ENCODE measurements at places on chromosomes 1 and 21.
A peak's percentile ranks its signal among the peaks of the same experiment; 100 is the strongest.

DNA sequence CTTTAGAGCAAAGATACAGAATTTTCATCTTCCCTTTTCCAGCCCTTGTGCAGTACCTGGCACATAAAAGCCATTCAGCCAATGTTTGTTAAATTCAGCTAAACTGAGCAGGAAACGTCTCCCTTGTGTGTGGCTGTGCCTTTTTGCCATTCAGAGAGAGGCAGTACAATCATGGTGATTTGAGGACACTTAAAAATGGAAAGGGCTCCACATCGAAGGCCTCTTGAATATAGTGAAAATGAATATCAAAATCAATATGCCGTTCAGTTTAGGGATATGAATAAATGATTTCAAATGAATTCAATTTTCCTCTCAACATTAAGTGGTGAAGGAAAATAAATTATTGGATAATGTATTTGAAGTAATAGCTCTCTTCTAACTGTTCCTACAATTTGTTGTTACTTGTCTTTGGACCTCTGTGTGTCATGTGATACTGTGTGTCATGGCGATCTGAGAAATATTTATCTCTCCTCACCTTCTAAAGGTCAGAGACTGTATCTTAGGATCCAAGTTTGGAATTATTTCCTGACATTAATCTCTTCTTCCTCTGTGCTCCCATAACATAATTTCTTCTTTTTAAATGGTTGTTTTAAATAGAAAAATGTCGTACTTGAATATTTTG, 355.6 kb upstream of the ST6GALNAC5 start:
- no peak for DNase-seq

GRCh38 chr1:180230791-180231505, 884 bp downstream of the LHX4 start:
- no peak for DNase-seq

DNA sequence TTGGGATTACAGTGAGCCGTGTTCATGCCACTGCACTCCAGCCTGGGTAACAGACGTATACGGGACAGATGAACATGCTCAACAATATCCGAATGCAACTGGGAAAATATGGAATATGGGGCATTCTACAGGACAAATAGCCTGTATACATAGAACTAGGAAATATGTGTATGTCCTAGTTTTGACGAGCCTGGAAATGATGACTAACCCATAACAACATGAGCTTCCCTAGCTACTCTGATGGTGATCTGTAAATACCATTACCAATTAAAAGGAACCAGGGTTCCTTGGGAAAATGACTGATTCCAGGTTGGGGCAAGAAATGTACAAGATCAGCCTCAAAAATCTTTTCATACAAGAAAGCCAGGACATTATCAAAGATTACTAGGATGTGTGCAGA, 42.8 kb upstream of the ARTN start:
- DNase-seq: no peak

GRCh38 chr1:29991025-29991424, 732.4 kb downstream of the MATN1 start:
- no peak for DNase-seq

GRCh38 chr1:69290291-69290690, 277.4 kb upstream of the LRRC7 start:
- DNase-seq: no peak

DNA sequence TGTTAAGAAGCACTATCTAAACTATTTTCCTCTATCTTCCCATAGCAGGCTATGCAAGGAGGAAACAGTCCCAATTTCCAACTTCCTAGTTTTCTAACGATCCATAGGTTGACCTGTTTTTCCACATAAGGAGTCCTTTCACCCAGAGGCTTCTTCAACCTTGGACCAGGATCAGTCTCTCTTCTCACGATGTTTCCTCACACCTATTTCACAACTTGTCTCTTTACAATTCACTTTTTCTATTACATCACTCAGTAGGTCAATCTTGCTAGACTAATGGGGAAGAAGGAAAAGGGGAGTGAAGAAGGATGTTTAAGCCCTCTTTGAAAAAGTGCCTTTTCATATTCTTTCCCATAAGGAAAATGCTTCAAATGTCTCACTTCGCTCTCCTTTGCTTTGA, 15.9 kb downstream of the PALMD start:
- DNase-seq: no peak

DNA sequence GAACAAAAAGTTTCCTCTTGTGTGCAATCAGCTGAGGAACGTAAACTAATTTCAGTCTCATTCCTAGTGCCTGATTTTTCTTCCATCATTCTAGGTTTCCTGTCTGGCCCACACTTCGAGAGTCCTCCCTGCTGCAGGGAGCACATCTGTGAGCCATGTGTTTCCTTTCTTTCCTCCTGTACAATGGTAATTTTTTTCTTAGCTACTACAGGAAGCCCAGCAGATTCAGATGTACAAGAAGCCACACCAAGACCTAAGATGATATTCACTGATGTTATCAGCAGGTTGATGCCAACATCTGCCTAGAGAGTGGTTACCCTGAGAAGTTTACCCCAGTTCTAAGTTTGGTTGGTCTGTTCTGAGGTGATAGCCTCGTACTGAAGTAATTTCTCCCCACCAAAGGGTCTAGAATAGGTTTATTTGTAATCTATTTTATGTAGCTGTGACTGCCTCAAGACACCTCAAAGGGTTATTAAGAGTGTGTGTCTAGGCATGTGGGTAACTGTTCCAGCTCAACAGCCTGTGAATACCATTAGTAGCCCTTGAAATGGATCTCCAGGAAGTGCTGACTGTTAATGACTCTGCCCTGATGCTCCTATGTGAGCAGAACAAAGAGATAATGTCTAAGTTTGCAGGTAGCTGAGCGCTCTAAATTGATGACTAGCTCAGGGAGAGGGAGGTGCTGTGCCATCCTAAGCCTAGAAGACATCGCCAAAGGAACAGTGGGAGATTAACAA, 31.7 kb upstream of the CLDN14 start:
- DNase-seq: no peak

- DNase-seq: no peak
Measured at GRCh38 chr1:163069142-163069541, at the start of gene RGS4. TSS of gene RGS4 (plus strand) at chr1:163069361. CDS start at chr1:163069485, 124 bp downstream.

GRCh38 chr1:59669752-59670312, 144.9 kb upstream of the HOOK1 start:
- no peak for DNase-seq

- no peak for DNase-seq
Measured at GRCh38 chr1:209584231-209584672, 738 bp downstream of the CAMK1G start.

DNA sequence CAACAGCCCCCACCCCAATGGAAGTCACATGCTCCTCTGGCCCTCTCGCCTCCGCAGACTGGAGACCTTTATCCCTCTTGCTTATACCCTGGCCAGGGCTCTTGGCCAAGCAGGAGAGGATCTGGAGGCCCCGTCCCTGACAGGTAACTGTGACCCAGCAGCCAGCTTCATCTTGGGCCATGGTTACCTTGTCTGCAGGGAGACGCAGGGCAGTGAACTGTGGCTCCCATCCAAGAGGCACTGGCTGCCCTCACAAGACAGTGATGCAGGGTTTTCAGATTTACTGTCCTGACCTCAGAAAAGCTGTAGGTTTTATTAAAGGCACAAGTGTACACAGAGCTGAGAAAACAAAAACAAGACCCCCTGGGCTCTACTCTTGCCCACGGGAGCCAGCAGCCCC, 96.7 kb upstream of the KLHDC7A start:
- no peak for DNase-seq

GRCh38 chr1:31702836-31703404, 897 bp downstream of the COL16A1 start:
- no peak for DNase-seq

DNA sequence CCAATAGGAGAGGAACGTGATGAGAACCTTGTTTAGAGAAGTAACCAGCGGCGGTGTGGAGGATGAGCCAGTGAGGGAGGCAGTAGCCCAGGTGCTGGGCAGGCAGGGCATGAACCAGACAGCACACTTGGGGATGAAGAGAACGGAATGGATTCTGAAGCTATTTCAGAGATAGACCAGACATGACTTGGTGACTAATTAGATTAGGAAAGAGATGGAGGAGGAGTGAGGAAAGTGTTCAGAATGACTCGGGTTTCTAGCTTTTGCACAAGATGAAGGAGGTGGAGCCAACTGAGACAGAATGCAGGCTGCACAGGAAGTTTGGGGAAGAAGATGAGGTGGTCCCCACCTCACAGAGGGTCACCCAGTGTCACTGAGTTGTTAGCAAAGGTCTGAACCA, 5.1 kb downstream of the PEF1 start:
- no peak for DNase-seq

DNA sequence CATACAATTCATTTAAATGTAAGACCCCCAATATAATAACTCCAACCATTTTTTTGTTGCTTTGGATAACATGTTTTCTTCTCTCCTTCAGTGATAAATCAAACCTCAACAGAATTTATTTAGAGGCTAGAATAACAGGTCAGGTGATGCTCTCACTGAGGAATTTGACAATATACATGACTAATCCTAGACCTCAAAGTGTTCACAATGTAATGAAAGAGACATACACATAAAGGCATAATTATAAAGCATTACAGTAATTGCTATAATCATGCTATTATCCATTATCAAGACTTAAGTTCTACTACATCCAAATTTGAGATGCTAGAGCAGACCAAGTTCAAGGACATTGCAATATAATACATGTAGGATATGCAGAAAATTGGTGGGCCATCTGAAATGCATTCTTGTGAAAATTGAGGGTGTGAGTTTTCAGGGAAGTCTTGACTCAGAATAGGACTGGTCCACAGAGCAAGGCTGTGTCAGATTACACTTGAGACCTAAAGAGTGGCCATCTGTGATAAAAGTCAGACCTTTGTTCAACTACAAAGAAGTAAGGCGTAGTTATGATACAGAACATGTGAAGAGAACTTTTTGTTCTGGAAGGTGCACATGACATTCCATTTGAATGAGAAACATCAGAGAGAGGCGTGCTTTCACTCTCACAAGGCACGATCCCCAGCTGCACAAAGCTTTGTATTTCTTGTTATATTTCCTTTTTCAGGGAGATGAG, 45.5 kb downstream of the UTP25 start:
- no peak for DNase-seq

GRCh38 chr1:71417421-71417820, 336.6 kb upstream of the ZRANB2 start:
- DNase-seq: no peak

DNA sequence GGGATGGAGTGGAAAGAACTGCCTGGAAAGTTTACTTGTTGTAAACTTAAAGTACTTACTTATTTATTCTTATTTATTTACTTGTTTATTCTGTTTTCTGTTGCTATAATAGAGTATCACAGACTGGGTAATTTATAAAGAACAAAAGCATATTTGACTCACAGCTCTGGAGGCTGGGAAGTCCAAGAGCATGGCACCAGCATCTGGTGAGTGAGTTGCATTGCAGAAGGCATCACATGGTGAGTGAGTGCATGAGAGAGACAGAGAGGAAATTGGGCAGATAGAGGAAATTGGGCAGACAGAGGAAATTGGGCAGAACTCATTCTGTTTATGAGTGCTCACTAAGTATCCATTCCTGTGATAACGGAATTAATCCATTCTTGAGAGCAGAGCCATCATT, 11.6 kb upstream of the RGSL1 start:
- no peak for DNase-seq

DNA sequence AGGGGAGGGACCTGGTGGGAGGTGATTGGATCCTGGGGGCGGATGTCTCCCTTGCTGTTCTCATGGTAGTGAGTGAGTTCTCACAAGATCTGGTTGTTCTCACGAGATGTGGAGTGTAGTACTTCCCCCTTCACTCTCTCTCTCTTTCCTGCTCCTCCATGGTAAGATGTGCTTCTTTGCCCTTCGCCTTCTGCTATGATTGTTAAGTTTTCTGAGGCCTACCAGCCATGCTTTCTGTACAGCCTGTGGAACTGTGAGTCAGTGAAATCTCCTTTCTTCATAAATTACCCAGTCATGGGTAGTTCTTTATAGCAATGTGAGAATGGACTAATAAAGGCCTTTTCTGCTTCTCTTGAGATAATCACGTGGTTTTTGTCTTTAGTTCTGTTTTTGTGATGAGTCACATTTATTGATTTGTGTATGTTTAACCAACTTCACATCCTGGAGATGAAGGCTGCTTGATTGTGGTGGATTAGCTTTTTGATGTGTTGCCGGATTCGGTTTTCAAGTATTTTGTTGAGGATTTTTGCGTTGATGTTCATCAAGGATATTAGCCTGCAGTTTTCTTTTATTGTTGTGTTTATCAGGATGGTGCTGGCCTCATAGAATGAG, 45.5 kb downstream of the RABGAP1L start:
- DNase-seq: no peak

- peak; percentile 91 for DNase-seq
Measured at GRCh38 chr1:167273027-167273800, 52.5 kb downstream of the POU2F1 start.

- DNase-seq: no peak
Measured at GRCh38 chr1:143672983-143673382, 298.8 kb downstream of the FAM72C start.

DNA sequence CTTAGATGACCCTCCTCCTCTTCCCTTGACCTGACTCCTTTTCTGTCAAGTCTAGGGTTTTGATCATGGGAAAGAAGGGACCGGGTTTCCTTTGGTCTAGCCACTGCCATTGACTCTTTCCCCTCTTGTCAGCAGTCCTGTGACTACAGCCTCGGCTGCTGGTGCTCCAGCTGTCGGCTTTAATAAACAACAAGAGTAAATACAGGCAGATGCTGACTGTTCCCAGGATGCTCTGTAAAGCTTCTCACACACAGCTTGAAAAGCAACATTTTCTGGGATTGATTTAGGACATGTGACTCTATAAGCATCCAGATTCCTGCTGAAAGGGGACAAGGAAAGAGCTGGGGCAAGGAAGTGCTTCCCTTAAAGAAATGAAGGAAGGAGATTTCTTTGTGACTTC, 53.5 kb upstream of the CTTNBP2NL start:
- no peak for DNase-seq

GRCh38 chr21:44987301-44987885, 47.6 kb downstream of the SLX9 start:
- DNase-seq: no peak

DNA sequence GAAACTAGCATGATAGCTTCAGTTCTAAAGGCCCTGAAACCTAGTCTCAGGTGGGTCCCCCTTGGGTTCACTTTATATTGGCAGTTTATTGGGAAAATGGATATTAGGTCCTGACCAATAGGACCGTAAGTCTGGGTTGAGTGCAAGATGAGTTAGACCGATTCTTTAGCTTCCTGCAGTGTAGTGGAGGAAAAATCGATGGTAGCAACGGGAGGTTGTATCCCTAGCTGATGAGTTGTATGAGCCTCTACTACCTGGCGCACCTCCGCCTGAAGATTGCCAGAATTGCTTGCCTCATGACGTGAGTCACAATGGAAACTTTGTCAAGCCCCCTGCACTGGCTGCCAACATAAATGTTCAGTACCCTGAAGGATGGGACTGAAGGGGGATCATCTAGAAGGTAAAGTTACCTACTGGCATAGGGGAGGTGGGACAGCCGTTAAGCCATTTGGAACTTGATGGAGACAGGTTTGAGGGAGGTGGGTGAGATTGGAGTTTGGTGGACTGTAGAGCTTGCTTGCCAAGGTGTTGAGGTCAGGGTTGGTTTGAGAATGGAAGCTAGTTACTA, 3.9 kb downstream of the RCC1 start:
- no peak for DNase-seq

GRCh38 chr1:6245869-6246496, 2.0 kb downstream of the HES3 start:
- peak; percentile 94 for DNase-seq
